ENCODE measurements at places on chromosomes 1 and 21.

GRCh38 chr1:82387012-82387366, 586.3 kb downstream of the ADGRL2 start:
- no peak for DNase-seq

- DNase-seq, result no peak
Measured at GRCh38 chr1:198340139-198340538, 183.3 kb downstream of the NEK7 start.

DNA sequence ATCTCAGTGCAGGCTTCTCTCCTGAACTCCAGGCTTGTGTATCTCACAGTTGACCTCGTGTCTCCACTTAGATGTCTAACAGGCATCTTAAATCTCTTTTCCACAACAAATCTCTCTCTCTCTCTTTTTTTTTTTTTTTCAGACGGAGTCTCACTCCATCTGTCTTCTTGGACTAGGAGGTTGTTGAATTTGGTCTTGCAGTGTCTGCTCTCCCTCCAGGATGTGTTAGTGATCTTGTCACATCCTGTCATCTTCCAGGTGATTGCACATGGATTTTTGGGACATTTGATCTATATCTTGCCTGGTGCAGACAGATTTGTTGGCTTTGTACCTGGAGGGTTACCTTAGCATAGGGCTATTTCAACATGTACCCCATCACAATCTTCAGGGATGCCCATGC, 26.5 kb upstream of the KCNA10 start:
- no peak for DNase-seq

DNA sequence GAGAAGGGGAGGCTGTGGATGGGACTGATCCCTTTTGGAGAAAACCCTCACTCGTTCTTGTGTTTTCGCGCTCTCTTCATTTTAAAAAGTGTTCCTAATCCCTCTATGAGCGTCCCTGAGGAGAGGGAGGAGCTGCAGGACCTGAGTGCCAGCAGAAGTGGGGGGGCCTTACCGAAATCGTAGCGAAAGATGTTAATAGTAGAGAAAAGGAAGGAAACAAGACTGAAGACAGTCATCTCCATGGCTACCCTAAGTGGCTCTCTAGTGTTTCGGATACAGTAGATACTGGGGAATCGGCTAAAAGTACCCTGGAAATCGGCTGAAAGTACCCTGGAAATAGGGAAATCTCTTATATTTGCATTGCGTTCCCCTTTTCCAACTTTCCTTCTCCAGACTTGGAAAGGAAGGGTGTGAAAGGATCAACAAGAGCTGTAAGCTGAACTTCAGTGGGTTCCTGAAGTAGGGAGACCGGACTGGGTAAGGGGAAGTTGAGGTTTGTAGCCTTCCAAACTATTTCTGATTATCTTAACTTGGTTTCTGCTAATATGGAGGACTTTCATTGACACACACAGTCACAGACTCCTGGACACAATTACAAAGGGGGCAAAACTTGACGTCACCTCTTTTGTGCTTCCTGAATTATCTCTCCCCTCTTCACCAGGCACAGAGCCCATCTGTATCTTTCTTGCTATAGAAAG, 486 bp upstream of the DSTYK start:
- no peak for DNase-seq

DNA sequence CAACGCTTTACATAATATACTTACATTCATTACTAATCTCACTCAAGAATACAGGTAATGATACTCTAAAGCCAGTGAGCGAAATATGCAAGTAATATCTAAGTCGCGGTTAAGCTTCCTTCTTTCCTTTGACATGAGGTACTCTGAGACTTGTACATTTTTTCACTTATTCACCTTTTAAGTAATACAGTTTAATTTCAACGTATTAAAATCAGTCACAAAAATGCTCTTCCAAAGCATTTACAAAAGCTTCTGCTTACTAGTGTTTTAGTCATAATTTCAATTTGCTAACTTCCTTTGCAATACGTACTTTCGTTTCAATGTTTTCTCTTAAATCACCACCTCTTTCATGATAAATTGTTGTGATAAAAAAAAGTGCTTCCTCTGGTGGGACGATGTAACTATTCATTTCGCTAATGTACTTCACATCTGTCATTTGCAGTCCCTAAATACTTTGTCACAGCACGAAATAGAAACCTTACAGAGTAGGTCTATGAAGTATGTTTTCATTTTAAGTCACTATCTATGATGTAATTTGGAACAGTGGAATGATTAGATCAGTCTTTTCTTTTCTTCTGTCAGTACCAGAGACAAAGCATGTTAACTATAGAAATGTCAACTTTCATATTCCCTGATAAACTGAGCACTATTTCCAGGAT, 34.0 kb upstream of the ADGRL4 start:
- peak; percentile 68 for DNase-seq

DNA sequence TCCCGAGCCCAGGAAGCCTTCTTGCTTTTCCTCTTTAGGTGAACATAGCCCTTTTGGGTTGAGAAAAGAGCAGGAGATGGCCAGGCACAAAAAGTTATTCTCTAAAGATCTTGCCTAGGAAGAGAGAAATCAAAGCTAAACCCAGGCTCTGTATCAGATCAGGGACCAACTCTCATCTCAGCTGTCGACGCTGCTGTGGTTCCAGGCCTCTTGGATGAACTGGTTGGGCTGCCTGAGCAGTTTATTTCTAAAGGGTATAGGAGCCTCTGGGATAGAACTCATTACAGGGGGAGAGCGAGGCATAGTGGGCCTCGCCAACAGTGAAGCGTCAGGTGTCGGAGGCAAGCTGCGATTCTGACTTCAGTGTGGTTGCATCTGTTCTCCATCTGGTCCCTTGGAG, 82.6 kb upstream of the F3 start:
- DNase-seq, result no peak

GRCh38 chr1:199176713-199177112, 537.9 kb downstream of the PTPRC start:
- DNase-seq, result no peak

DNA sequence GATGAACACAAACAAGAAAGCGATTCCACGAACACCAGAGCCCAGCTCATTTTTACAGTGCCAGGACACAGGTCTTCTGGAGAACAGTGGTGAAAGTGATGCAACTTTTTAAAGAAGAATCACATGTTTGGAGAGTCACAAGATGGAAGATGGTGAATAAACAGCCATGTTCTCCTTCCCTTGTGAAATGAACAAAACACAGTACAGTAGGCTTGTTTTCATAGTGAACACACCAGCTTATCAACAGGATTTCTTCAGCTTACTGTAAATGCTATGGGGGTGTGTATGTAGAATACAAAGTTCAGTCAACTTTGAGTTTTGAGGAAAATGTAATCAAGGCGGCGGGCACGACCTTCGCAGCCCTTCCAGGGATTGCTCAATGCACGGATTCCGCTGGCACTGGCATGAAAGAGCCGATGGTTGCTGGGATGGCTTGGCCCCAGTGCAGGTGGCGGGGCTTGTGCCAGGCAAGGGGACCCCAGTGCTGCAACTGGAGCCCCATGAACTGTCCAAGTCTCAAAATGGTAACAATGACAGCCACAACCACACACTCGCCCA, 9.7 kb downstream of the TMPRSS3 start:
- no peak for DNase-seq

DNA sequence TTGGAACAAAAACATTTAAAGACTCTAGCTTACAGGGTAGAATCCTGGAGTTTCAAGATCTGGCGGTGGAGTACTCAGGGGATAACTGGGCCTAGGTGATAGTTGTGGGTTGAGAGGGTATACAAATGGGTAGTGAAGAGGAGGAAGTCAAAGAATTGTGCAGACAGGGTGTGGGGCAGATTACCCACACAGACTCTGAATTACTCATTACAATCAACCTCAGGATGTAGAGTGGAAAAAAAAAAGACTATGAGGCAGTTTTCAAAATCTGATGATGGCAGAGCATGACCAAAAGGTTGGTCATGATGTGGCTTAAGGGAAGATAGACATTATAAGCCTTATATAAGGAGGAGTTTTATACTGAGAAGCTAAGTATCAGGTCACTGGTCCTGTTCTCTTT, 44.1 kb upstream of the GLIS1 start:
- DNase-seq, result peak; percentile 74

GRCh38 chr1:9324246-9325096, 31.8 kb downstream of the SPSB1 start:
- no peak for DNase-seq

DNA sequence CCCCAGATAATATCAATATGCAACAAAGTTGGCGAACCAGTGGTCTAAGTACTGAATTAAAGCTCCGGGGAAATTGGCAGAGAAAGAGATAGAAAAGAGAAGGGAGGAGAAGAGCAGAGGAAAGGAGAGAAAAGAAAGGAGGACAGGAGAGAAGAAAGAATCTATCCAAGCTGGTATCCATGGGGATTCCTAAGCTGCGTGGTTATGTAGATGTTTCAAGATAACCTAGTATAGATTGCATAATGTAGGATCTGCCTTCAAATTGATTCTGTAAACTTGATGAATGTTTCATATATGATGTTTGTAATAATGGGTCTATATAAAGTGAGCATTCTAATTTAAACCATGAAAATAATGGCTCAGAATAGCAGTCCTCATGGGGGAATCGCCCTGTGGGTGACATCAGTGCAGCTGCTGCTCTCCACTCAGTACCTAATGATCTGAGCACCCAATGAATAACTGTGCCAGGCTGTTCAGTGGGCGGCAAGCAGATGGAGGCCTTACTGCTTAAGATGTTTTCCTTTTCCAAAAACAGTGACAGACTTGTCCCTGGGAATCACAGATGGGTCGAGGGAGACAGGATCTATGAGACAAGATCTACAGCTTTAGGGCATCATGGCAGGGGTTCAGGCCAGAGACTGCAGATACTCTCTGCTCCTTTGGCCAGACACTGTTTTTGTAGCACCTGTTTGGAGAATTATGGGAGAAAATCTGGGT, 78.0 kb downstream of the LAMC2 start:
- DNase-seq, result no peak

DNA sequence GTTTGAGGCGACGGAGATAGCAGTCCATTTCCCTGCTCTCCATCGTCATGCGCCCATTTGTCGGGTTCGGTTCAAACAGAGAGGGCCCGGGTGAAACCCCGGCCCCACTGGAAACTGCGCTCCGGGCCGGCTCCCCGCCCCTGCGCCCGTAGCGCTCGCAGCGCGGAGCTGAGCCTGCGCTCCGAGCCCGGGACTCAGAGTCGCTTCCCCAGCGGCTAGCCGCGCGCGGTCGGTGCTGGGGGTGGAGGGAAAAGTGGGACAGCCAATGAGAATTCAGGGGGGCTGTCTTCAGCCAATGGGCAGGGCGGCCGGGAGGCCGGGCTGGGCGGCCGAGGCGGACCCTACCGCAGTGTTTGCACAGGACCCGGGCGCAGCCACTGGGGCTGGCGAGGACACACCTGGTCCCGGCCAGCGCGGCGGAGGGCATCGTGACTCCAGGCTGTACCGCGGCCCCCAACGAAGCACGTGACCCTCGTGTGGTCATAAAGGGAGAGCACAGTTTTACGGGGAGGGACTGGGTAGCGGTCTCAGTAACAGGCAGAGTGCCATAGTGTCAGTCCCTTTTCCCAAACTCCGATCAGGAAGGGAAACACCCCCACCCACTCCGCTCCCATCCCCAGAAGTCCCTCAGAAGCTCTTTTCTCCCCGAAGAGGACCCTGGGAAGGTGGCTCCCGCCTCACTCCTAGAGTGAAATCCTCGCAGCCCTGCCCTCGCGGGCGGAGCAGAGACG, at the start of gene INKA2:
Gene INKA2 (minus strand): TSS at position 202 of the 731 bp plus-strand sequence. CDS start 153 bp downstream, at position 49.
- peak; percentile 92 for DNase-seq

DNA sequence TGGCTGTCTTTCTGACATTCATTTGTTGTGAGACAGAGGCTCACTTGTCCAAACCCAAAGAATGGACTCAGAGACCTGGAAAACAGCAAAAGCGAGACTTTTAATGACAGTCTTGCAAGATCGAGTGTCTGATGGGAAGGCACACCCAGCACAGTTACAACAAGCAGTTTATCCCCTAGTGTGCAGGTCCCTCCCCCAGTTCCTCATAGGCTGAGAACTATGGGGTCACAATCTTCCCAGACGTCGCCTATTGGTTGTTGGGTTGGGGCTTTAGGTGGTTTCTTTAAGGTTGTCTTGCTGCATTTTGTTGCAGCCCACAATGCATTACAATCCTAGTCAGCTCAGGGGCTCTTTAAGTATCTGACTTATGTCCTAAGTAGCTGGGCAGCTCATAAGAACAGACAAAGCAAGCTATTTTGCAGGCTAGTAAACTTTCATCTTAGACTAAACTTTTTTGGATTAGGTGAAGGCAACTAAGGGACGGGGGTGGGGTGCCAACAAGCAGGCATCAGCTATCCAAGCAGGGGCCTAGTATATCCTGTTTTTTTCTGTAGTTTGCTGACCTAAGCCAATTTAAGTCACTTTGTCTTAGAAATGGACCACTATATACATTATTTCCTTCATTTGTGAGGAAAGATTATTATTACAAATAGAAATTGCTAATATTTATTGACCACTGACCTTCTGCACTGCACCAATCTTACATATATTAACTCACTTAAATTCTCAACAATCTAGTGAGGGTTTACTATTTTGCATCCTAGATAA, 151.8 kb downstream of the SETD4 start:
- no peak for DNase-seq

DNA sequence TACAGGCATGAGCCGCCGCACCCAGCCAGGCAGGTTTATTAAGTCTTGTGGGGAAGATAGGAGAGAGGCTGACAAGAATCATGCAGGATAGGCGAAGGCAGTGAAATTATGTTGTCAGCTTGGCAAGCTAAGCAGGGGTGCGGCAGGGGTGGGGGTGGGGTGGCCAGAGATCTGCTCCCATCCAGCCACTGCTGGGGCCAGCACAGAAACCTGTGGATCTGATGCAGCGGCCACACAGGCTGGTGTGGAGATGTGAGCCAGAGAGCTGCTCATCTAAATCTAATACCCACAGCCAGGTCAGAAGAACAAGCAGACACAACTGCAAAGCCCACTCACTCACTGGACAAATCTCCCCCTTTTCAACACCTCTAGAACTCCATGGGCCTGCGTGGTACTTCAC, 68.7 kb downstream of the KCTD3 start:
- DNase-seq, result no peak

DNA sequence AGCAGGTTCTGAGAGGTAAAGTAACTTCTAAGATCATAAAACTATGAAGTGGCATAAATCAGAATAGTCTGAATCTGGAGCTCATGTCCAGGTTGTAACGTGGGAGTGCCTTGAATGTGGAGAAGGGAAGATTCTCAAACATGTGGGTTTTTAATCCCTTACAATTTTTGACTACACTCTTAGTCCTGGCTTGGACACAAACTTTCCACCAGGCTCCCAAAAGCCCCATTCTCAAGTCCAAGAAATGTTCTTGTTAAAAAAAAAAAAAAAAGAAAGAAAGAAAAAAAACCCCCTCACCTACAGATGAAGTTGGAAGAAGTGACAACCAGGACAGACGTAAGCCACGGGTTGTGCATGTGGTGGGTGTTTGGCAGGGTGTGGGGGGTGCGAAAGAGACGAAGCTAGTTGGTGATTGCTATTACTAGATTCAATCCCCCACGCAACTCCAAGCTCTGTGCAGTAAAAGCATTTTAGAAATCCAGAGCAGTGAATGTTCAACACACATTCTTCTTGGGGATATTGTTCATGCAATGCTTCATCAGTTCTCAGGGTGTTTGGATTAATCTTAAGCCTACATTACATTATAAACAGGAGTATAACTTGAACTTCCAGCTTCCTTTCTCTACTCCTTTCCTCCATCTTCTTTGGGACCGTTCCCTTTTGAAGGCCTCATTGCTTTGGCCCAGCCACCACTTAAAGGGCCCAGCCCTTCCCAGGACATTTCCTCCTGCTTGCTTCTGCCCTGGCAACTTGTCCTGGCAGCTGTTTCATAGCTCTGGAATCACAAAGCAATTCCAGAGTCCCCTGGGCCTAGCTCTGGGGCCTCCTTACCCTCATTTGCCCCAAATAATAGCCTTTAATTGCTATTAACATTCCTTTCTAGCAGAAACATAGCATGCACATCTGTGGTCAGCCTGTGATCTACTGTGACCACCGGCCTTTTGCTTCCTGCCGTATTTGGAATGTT, 41.8 kb downstream of the PHC2 start:
- no peak for DNase-seq

- DNase-seq, result peak; percentile 6
Measured at GRCh38 chr1:45974541-45975269, 157.7 kb downstream of the PIK3R3 start.
